ENCODE measurements at places on chromosomes 3 and 15. TPM values are rescaled to one million over a fixed set of nuclear protein-coding genes. Genes with fewer than 3 reads are reported as not detected.

GRCh38 chr3:39577541-39577940 is 110.1 kb downstream of the MOBP start:
- DNase-seq = no peak

CLDN18 gene
- not detected for total RNA-seq

DNA sequence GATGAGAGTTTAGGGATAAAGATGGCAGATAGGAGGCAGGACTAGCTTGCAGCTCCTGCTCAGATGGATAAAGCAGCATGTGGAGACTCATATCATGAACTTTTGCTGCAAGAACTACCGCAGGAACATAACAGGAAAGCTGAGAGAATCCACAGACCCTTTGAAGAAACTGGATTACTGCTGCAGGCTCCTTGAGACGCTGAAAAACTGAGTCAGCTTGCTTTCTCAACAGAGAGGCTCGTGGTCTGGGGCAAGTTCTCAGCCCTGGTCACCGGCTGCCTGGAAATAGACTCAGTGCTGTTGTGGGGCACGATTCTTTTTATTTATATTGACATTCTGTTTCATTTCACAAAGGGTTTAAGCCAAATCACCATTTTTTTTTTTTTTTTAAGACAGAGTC is 28.8 kb upstream of the TRIM59 start:
- DNase-seq = no peak

- no peak for DNase-seq
These were observed 914.0 kb upstream of the ALCAM start for GRCh38 chr3:104452697-104453096.

GRCh38 chr3:101383656-101384055 is 63.3 kb upstream of the IMPG2 start:
- DNase-seq = no peak

APH1B gene
- 28.8 TPM for total RNA-seq

DNA sequence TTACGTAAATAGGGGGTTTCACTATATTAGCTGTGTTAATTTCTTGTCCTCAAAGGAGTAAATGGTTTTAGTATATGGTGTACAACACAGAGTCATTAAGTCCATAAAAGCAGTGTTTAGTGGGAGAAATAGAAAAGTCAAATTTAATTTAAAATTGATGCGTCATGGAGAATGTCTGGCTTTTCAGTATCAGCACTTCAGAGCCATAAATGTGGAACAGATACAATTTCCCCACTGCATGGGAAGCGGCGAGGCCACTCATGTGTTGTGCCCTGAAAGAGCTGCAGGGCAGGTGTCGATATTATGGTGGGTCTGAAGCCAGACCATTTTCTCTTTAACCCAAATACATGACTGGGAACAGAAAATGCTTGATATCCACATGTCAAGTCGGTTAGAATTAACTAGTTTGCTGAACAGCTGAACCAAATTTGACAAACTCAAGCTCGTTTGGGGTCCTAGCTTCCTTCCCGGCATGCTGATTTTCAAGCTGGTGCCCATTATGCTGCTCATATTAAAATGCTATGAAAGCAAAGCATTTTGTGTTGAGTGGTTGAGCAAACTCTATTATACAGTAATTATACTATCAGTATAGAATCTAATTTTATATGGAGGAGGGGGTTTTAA is 364.6 kb upstream of the TBL1XR1 start:
- DNase-seq = no peak

DNA sequence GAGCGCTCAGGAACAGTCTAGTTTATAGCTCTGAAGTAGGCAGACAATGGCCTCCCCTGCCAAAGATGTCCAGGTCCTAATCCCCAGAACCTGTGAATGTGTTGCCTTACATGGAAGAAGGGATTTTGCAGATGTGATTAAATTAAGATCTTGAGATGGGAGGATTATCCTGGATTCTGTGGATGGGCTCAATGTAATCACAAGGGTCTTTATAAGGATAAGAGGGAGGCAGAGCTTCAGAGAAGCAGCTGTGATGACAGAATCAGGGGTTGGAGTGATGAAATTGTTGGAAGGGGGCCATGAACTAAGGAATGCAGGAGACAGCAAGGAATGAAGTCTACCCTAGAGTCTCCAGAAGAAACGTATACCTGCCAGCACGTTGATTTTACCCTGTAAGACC is 14.0 kb upstream of the GK5 start:
- no peak for DNase-seq

DNA sequence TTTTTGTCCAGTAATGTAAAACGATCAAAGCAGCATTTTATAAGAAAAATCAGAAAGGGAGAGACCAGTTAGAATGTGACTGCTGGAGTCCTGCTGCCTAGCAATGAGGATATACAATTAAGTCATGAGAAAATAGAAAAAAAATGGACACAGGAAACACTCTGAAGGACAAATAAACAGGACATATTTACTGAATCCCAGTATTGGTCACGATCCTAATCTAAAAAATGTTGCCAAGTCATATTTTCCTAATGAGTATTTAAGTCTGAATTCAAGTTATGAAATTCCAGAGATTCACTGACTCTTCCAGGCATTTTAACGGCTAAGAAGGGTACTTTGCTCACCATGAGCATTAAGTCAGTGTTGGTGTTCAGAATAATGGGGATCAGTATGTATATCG is 154.3 kb upstream of the CCDC54 start:
- DNase-seq = peak; percentile 72

DNA sequence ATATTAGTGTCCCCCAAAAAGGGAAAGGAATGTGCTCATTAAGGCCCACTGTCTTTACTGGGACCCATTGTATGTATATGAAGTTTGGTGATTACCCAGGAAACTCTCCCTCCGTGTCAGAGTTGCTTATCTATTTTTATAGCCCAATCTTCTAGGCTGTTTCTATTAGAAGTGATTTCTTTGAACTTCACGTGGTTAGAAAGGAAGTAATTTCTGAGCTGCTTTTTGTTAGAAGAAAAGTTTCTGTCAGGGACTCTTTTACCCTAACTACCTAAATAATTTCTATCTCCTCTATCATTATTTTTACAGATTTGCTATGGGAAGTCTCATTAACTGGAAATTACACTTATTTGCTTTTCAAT is 17.7 kb upstream of the SENP7 start:
- DNase-seq = no peak

ERICH6 gene
- not detected for total RNA-seq

GRCh38 chr3:11543948-11544387 is 99.7 kb downstream of the VGLL4 start:
- DNase-seq = no peak

SERPINI2 gene
- not detected for total RNA-seq

GRCh38 chr15:98920091-98920880 is 87.3 kb downstream of the PGPEP1L start:
- no peak for DNase-seq

- DNase-seq = peak; percentile 42
These were observed 2.0 kb downstream of the SNRK start for GRCh38 chr3:43288366-43288765.

COL8A1 gene
- 358 TPM for total RNA-seq

DNA sequence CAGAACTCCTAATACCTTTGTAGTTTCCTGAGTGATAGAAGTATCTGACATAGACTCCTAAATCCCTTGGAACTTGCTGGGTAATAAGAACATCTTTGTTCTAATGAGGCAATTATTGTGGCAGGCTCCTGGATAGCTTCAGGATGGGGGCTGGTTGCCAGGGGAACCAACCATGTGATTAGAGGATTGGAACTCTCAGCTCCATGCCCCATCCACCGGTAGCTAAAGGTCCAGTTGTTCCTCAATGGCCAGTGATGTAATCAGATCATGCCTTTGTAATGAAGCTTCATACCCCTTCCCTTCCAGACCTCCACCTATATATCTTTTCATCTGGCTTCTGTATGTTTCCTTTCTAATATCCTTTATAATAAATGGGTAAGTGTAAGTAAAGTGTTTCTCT is 221.2 kb upstream of the ALCAM start:
- no peak for DNase-seq

DNA sequence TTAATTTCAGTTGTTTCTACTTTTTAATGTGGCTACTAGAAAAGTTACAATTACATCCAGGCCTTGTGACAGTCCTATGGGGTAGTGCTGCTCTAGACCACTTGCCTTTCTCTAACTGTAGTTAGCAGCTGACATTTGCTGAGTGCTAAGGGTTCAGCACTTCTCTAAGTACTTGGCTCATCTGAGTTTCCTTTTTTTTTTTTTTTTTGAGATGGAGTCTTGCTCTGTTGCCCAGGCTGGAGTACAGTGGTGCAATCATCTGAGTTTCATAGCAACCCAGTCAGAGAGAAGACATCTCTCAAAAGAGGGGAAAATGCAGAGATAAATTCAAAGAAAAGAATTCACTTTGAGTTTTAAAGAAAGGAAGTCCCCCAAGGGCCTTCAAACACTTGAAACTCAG is 130.8 kb downstream of the MYLK start:
- no peak for DNase-seq

APOD gene
- 1.8 TPM for total RNA-seq

- no peak for DNase-seq
These were observed 11.4 kb downstream of the ZIC1 start for GRCh38 chr3:147420353-147421183.

PIF1 gene
- total RNA-seq = 52.7 TPM

MYL3 gene
- not detected for total RNA-seq

- no peak for DNase-seq
These were observed 117.8 kb downstream of the TMEM266 start for GRCh38 chr15:76177491-76178040.

ACP3 gene
- not detected for total RNA-seq

GRCh38 chr3:32455609-32456428 is 46.8 kb downstream of the CMTM6 start:
- DNase-seq = no peak

STARD9 gene
- 17.2 TPM for total RNA-seq

UACA gene
- 270 TPM for total RNA-seq

DNA sequence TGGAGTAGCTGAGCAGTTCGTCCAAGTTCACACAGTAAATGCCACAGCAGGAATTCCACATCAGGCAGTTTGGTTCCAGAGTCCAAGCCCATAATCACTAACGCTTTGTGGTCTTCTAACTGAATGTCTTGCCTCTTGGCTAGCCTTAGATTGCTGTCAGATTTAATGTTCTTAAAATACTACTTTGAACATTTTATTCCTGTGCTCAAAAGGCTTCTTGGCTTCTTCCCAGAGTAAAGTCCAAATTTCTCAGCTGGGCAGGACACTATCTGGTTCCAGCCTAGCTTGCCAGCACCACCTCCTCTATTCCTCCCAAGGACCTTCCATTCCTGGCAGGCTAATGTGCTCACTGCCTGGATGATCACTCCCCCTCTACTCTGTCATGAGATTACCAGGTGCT is 256.9 kb downstream of the SQOR start:
- no peak for DNase-seq

DNA sequence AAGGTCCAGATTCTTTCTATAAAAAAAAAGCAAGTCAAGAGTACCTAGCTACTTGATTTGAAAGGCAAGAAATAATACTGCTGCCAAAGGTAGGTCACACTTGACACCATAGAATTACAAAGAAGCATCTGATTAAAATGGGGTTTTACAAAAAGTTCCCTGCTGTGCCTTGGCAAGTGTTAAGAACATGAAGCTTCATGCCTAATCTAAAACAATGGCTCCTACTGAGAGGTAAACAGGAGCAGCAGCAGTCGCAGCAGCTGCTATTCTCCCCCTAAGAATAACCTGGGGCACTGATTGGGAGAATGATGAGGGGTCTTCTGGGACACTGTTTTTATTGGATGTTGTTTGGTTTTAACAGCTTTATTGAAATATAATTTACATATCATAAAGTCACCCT is 14.1 kb downstream of the UBP1 start:
- DNase-seq = no peak

GRAMD1C gene
- 17.0 TPM for total RNA-seq

DNA sequence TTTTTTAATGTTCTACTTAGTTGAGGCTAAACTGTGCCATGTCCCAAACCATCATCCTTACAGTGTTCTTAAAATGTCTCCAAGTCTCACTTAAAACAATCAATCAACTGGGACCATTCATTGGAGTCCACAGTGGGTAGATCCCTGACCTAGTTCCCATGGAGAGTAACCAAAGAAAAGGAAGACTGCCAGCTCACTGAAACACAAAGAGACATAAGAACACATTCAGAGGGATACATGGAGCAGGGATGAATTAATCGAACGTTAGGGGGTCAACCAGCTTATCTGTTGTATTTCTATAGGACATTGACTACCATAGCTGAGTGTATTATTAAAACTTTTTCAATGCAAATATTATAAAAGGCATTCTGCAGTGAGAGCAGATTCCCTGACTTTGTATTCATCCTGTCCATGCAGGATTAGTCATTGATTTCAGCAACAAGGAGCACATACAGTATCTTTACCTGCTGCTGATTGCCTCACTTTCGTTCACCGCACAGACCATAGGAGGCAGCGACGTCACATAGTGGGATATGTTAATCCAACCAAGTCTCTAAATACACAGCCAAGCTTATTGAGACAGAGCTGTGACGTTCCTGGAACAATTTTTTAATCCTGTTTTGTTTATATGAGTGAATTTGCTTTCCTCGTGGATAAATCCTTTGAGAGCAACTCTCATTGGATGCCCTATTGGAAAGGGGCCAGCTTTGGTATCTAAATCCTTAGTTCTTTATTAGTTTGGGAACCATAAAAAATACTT is 364.9 kb upstream of the RBMS3 start:
- peak; percentile 80 for DNase-seq

- DNase-seq = no peak
These were observed 22.8 kb downstream of the CFAP100 start for GRCh38 chr3:126417515-126417914.

GRCh38 chr15:63065262-63066221 is 23.0 kb downstream of the TPM1 start:
- no peak for DNase-seq

DNA sequence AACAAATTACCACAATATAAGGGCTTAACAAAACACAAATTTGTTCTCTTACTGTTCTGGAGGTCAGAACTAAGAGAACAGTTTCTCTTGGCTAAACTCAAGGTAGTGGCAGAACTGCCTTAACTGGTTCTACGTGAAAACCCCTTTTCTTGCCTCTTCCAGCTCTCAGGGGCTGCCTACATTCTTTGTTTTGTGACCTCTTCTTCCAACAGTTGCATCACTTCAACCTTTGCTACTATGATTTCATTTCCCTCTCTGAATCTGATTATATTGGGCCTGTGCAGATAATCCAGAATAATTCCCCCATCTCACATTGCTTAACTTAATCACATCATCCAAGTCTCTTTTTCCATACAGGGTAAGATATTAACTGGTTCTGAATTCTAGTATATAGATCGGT is 624.6 kb downstream of the ZPLD1 start:
- no peak for DNase-seq

- no peak for DNase-seq
These were observed 767 bp downstream of the AP3S2 start for GRCh38 chr15:89893027-89893426.

DNA sequence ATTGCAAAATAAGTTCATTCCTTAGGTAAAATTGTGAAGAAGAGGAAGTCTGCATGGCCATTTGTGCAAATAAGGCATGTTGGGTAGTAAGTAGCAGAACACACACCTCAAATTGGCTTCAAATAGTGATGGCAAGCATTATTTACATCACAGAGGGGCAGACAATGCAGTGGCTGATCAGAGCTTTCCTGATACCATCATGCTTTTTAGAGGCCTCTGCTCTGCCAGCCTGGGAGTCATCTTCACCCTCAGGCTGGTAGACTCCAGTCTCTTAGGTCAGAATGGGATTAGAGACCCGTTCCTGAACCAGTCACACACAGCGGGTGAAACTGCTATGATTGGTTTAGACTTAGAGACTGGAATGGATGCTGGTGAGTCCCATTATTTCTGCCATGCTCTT is 396.0 kb upstream of the MCTP2 start:
- DNase-seq = no peak

- DNase-seq = no peak
These were observed 44.0 kb upstream of the PCSK6 start for GRCh38 chr15:101533371-101534140.

Measured in endothelial cell of umbilical vein (primary cell).